ENCODE measurements at places on chromosomes 5 and 9. TPM values are rescaled to one million over a fixed set of nuclear protein-coding genes. Genes with fewer than 3 reads are reported as not detected.

The NUTM2G gene
- total RNA-seq = not detected

The GFI1B gene
- total RNA-seq = not detected

The IL17B gene
- total RNA-seq = not detected

The TAF11L6 gene
- not detected for total RNA-seq

The PCDHGC4 gene
- total RNA-seq = 2.5 TPM

The FCN1 gene
- not detected for total RNA-seq

The TEK gene
- 63.0 TPM for total RNA-seq

The LCN6 gene
- total RNA-seq = not detected

The PHAX gene
- 43.6 TPM for total RNA-seq

All from glomerular endothelial cell (primary cell).